Caki2 (cell line): ENCODE measurements at places on chromosomes 2 and 18. TPM values are rescaled to one million over a fixed set of nuclear protein-coding genes. Genes with fewer than 3 reads are reported as not detected.

DNA sequence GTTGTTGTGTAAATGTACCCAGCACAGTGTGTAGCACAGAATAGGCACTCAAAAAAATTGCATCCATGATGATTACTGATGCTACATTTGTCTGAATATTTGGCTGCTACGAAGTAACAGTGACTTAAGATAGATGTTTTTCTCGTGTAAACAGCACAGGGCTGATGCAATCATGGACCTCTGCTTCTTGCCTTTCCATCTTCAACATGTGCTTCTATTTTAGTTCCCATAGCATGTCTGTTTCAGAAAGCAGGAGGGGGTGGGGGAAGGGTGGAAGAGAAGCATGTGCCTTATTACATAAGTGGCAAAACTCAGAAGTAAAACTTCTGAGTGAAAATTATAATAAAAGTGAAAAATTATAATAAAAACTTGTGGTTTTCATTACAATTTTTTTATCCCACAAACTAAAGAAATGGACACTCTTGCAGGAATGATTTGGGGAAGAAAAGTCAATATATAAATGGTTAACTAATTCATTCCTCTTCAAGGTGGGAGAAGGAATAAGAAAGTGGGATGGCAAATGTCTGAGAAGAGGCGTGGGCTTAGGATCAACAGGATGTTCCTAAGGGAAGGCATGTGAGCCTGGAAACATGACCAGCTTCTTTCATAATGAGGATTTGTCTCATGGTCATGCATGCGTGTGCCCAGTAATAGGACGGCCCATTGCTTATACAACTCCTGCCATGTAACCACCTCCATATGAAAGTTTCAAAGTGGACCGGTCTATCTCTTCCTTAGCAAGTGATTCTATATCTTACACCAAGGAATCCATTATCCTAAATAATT, 27.2 kb downstream of the CCBE1 start:
- no peak for DNase-seq

GRCh38 chr2:85419009-85419675, 628 bp downstream of the SH2D6 start:
- DNase-seq = no peak

GRCh38 chr18:13457327-13457726, 238.8 kb downstream of the LDLRAD4 start:
- DNase-seq = no peak

DNA sequence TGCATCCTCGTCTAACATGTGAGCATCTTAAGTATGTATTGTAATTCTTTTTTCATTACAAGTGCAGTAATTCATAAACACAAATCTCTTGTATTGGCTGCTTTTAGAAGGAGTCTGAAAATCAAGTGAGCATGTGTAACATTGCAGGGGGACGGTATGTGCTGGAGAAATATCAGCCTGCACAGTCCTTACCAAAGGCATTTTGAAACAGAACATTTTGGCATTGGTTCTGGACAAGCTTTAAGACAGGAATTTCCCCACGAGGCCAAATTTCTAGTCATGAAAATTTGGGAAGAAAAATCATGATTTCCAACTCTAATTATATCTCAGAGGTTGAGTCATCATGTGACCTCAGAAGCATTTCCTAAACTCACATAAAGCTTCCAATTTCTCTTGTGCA, 24.7 kb upstream of the NRP2 start:
- no peak for DNase-seq

GRCh38 chr2:185583058-185583816, 155.4 kb upstream of the FSIP2 start:
- DNase-seq = peak; percentile 92

PLCL1 gene
- total RNA-seq = not detected in 2 replicates

IL36B gene
- total RNA-seq = not detected in 2 replicates

MTA3 gene
- 31.2 and 31.6 TPM in 2 replicates for total RNA-seq
